ENCODE measurements at places on chromosomes 2 and 18.

- no peak for DNase-seq
Measured at GRCh38 chr2:188675391-188676009, 298.7 kb upstream of the COL3A1 start.

- DNase-seq: no peak
Measured at GRCh38 chr2:18272148-18272494, 288.3 kb downstream of the RDH14 start.

GRCh38 chr2:207387001-207387571, 142.7 kb upstream of the CREB1 start:
- DNase-seq: no peak

GRCh38 chr2:25165992-25166875, 2.1 kb downstream of the POMC start:
- peak; percentile 59 for DNase-seq

GRCh38 chr2:48483506-48483905, 46.4 kb upstream of the STON1 start:
- DNase-seq: no peak

DNA sequence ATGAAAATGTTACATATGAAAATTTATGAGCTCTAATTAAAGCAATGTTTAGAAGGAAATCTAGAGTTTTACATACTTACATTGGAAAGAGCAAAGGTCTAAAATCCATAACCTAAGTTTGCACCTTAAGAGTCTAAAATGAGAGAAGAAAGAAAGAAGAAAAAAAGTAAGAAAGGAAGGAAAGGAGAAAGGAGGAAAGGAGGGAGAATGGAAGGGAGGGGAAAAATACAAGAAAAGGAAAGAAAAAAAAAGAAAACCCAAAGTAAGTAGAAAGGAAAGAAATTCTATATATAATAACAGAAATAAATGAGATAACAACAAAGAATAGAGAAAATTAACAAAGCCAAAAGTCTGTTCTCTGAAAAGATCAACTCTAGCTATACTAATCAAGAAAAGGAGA, 122.6 kb downstream of the BCL2L11 start:
- DNase-seq: no peak

DNA sequence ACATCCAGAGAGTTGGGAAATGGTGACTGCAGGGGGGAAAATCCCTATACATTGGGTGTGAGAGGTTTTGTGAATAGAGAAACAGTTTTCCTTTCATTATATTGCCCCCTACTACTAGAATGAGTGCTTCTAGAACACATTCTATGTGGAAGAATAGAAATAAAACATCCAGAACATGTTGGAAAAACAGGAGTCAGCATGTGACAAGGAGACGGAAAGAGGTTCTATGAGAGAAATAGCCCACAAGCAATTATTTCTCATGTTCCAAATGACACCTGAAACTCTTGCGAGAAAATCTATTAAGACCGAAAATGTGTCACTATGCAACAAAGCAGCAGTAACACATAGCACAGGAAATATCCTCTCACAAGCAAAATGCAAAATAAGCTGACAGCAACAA, 202.7 kb upstream of the SPOPL start:
- DNase-seq: no peak

DNA sequence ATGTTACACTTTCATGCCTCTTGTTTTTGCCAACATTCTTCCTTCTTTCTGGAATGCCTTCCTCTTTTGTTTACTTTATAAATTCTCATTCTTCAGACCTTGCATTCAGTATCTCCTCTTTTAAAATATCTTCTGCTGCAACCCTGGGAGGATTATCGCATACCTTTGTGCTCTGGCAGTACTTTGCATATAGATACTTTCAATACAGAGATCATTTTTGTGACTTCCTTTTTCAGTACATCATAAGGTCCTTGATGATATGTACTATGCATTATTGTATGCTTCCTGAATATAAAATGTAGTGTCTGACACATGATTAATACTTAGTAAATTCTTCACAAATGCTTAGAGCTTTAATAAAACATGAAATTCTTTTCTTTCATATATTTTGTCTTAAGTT, 538.7 kb downstream of the TRIB2 start:
- no peak for DNase-seq

DNA sequence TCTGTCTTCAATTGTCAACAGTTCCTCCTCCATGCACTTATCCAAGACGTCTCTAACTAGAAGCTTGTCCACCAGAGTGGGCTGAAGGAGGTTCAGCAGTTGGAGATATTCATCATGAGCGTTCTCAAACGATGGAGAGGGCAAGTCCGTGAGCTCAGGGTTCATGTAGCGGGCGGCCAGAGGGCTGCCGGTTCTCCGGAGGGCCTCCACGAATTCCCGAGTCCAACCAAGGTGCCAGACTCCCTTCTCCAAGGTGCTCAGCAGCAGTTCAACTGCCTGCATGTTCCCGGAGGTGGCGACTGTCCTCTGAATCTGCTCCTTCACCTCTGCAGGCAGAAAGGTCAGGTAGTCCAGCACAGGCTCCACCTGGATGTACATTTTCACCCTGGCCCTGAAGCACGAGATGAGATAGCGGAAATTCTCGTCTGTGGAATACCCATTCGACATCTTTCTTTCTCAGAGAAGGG, 590 bp downstream of the IFIH1 start:
- DNase-seq: peak; percentile 41

GRCh38 chr2:108418416-108418815, 30.6 kb upstream of the GCC2 start:
- DNase-seq: no peak

GRCh38 chr2:15725101-15725781, 133.6 kb downstream of the DDX1 start:
- no peak for DNase-seq

DNA sequence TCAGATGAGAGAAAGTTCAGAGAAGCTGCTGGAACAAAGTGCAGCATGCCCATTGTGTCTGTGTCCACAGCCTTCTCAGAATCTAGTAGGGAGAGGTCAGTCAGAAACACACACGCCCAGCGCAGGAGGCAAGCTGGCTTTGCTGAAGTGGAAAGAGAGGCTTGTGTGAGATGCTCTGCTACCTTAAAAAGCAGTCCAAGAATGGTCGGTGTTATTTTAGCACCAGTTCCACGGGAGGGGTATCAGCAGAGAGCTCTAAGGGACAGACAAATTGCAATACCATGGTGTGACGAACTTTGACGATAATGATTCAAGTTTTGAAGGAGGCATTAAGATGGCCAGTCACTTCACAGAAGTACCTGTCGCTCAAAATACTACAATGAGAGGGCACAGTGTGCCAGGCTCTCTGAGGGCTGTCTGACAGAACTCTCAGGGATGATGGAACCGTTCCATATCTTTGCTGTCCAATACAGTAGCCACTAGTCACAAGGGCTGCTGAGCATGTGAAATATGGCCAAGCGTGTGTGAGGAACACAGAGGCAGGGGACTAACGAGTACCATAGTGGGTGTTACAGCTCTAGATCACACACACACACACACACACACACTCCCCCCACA, 237.5 kb upstream of the TMEM200C start:
- no peak for DNase-seq

- DNase-seq: no peak
Measured at GRCh38 chr18:9422816-9423519, 52.3 kb upstream of the RALBP1 start.

DNA sequence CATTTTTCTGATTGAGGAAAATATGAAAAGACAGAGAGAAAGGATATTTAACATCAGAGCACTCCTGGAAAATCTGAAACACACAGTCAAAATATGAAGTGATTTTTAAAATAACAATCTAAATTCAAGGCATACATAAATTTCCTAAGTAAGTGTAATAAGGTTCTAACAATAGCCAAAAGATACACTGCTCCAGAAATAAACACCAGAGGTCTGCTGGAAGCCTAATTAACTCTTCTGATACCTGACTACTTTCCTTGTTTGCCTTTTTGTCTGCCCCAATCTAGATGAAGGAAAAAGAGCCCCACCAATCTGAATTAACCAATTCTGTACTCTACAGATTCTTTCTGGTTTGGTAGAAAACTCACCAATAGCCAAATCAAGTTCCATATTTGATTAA, 87.1 kb downstream of the MEMO1 start:
- DNase-seq: no peak

GRCh38 chr2:129935118-129935517, 44.3 kb upstream of the RAB6C start:
- no peak for DNase-seq

- no peak for DNase-seq
Measured at GRCh38 chr2:12350821-12351220, 365.9 kb upstream of the TRIB2 start.

DNA sequence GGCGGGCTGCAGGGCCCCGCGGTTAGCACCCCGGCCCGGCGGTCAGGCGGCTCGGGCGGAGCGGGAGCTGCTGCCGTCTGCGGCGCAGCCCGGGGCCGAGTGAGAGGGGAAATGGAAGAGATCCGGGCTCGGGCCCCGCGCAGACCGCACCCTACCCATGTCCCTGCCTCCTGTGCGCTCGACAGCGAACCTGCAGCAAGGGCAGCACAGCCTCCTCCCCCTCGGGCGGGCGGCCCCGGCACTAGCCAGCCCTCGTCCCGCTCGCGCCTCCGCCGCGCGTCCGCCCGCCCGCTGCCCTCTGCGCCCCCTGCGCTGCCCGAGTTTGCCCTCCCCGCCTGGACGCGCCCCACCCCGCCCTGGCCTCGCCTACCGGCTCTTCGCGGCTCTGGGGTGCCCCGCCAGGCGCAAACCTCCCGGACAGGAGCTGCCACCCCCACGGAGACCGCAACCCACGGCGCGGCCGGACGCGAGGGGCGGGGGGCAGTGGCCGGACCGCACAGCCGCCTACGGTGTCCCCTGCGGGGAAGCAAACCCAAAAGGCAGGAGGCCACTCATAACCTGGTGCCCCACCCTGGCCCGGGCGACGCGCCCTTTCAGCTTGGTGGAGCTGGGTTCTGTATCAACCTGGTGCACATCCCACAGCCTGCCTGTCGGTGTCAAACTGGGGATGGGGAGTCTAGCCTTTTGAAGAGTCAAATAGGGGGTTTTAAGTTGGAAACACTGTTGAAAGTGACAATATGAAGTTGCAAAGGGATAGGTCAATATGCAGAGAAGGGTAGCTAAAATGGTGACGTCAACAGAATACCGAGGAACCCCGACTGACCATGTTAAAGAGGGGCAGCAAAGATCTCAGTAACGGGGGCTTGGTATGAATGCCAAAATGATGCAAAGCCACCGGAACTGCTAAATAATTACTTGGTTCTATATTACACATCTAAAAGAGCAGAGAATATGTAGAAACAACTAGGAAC, at the start of gene IHH:
TSS of gene IHH (minus strand) at position 101 of the 971 bp plus-strand sequence. CDS start 454 bp downstream, outside the sequence.
- DNase-seq: peak; percentile 28

- DNase-seq: no peak
Measured at GRCh38 chr2:178530131-178530530, 49.9 kb downstream of the PLEKHA3 start.

GRCh38 chr2:132825601-132826000, 155.6 kb upstream of the LYPD1 start:
- DNase-seq: no peak

- peak; percentile 17 for DNase-seq
Measured at GRCh38 chr2:25042321-25043240, 705 bp downstream of the EFR3B start.

GRCh38 chr2:217095511-217096205, 235.8 kb upstream of the TNP1 start:
- no peak for DNase-seq

GRCh38 chr2:146321175-146321574, 1523.7 kb upstream of the ACVR2A start:
- no peak for DNase-seq

- DNase-seq: no peak
Measured at GRCh38 chr2:71776227-71776626, 322.9 kb downstream of the DYSF start.

GRCh38 chr2:199979398-199979797, 24.0 kb downstream of the MAIP1 start:
- DNase-seq: no peak

DNA sequence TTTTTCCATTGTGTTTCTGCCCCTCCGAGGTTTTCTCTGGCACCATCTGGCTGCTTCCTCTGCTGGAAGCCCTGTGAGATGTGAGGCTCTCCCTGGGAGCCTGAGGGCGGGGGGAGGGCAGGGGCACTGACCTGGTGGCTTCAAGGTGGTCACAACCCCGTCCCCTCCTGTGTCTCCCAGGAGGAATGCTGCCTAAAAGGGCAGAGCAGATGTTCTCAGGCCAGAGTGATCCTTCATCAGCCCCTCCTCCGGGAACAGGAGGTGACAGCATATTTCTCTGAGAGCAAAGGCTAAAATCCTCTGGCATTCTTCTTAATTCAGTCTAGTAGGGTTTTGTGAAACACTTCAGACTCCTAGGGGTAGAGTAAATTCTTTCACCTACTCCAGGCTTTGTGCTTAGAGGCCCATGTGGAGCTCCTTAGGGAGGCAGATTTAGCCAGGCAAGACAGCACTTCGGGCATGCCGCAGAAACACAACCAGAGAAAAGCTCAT, 18.3 kb upstream of the GREB1 start:
- DNase-seq: no peak

- DNase-seq: no peak
Measured at GRCh38 chr2:3025984-3026383, 351.6 kb downstream of the EIPR1 start.

DNA sequence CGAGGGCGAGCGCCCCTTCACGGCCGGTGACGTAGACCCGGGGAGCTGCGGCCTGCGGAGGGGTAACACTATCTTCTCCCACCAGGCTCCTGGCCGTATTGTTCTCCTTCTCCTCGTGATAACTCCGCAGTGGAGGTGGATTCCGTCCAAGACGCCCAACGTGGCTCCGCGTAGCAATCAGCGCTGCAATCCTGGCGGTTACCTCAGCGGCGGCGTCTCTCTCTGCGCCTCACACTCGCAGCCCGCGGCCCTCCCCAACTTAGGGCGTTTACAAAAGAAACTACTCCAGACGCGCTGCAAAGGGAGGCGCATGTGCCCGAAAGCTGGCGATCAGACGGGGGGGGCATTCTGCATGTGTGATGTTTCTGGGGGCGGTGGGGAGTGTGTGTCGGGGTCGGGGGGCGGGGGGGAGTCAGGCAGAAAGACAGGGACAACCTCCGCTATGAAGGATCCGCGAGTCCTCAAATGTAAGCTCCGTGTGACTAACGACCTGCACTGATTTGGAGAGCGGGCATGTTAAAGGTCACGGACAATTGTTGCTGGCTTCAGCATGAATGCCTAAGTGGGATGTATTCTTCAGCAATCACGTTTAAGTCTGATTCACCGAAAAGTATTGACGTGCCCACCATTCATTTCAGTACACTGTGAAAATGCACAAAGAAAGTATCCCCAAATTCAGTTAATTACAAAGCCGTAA, 1.3 kb upstream of the ZNF516 start:
- peak; percentile 57 for DNase-seq

DNA sequence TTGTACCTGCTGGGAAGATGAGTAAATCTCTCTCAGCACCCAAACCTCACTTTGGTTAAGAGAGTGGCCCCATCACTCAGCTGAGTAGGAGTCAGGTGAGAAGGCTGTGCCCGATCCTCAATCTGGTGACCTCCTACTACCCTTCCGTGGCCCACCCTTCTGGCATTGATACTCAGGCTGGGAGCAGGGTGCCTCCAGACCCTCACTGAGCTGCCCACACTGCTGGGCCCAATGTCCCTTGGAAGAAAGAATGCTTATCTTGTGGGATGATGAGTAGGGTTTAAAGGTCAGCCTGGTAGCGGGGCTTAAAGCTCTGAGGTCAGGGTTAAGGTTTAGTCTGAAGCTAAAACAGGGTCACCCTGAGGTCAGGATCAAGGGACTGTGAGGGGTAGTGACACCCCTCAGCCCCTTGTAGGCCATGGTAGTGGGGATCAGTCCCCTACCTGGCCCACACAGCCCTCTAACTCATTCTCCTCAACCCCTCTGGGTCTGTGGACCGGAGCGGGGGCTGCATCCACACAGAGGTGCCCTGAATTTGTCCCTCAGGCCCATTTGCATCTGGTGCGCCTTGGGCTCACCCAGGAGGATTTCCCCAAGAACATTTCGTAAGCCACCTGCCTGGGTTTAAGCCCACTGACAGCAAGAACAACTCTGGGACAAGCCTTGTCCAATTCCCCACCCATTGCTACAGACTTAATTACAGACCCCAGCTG, 123.8 kb downstream of the CYP26B1 start:
- no peak for DNase-seq
